ENCODE measurements at places on chromosomes 5 and 9.

- DNase-seq: peak; percentile 3
Measured at GRCh38 chr5:52760695-52761366, 26.9 kb upstream of the ITGA1 start.

GRCh38 chr5:17343675-17344074 is 126.2 kb downstream of the BASP1 start:
- DNase-seq: no peak

GRCh38 chr5:143679777-143680176 is 132.2 kb upstream of the HMHB1 start:
- DNase-seq: no peak

DNA sequence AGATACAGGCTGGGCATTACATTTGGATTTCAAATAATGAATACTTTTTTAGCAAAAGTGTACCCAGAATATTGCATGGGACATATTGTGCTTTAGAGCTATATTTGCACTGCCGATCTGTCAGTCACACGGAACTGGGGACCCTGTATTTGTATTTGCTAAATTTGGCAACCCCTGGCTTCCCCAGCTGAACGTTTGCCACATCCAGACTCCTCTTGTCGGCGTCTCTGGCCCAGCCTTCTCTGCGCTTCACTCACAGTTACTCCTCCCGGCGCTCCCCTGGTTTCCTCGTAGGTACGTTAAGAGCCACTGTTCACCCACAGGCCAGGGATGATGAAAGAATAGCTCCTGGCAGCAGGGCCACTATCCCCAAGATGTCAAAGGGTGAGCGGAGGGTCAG is 58.7 kb downstream of the NSUN2 start:
- DNase-seq: no peak

DNA sequence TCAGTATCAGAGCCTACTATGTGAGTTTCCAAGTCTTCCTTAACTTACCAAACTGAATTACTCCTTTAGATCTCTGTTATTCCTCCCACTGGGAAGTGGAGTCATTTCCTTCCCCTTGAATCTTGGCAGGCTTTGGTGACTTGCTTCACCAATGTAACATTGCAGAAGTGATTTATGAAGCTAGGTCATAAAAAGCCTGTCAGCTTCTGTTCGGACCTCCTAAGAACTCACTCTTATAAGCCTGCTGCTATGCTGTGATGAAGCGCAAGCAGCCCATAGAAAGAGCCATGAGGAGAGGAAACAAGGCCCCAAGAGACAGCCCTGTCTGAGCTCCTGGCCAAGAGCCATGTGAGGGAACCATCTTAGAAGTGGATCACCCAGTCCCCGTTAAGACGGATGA is 14.2 kb upstream of the FOXB2 start:
- DNase-seq: no peak

DNA sequence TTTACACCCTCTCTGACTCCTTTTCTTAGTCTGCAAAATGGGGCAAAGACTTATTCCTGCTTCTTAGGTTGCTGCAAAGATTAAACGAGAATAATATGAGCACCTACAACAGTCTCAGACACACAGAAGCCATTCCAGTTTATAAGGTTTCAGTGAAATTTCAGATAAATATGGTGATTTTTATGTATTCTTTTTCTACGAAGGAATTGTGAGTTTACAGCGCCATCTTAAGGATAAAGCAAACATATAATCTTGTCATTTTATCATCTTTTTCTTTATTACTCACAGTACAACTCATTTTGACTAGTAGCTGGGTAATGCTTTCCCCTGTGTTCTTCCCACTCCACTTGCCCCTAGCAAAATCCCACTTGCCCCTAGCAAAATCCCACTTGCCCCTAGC is 29.2 kb upstream of the SMC5 start:
- DNase-seq: no peak

GRCh38 chr5:178108966-178109365 is 4.4 kb upstream of the N4BP3 start:
- no peak for DNase-seq

- no peak for DNase-seq
Measured at GRCh38 chr9:98727428-98727827, 18.7 kb upstream of the GABBR2 start.

DNA sequence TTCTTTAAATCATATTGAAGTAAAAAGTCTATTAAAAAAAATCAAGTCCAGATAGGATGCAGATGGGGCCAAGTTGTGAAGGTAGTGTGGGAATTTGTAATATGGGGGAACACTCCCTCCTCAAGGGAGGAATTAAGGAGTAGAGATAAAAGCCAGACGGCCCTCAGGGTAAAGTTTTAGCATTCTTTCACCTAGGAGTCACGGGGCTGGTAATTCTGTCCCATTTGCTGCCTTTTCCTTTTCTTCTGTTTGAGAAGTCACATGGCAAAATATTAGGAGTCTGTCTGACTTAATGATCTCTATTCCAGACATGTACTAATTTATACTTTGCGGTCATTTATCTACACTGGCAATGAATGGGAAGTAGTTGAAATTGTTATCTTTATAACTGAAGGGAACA is 61.9 kb downstream of the SNX24 start:
- DNase-seq: no peak

- DNase-seq: no peak
Measured at GRCh38 chr9:38390851-38391250, 1.7 kb upstream of the ALDH1B1 start.

- DNase-seq: no peak
Measured at GRCh38 chr9:133285252-133285775, 10.3 kb upstream of the ABO start.

DNA sequence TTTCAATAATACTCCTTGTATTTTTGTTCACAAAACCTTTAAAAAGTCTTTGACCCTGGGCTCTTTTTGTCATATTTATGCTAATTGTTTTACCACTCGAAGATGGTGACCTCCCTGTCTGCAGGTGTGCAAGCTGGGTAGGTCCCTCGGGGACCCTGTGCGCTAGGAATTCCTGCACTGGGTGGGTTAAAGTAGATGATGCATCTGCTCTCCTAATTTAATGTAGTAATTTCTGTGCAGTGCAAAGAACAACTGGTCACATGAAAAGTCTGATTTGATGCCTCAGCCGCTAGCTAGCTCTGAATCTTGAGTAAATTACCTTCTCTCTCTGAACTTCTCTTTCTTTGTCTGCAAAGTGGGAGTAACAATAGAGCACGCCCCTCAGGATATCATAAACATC is 139.1 kb upstream of the OTULINL start:
- no peak for DNase-seq

DNA sequence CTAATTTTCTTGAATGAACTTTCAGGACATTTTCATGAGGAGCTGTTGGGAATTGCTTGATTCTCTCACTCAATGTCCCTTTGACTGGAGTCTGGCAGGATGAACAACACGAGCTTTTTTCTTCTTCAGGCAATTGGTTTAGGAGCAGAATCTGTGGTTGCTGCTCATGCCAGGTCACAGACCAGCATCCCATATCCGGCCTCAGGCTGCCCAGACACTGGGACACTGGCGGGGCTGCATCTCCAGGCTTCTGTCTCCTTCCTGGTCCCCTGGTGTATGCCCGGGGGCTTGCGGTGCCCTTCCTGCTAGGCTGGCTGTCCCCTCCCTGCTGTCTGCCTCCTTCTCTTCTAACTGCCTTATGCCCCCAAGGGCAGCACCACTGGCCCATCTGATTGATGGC is 311.5 kb upstream of the DAP start:
- DNase-seq: no peak

- DNase-seq: no peak
Measured at GRCh38 chr9:90921104-90921503, 119.5 kb downstream of the SYK start.

- DNase-seq: no peak
Measured at GRCh38 chr9:13146840-13147239, 132.7 kb downstream of the MPDZ start.

DNA sequence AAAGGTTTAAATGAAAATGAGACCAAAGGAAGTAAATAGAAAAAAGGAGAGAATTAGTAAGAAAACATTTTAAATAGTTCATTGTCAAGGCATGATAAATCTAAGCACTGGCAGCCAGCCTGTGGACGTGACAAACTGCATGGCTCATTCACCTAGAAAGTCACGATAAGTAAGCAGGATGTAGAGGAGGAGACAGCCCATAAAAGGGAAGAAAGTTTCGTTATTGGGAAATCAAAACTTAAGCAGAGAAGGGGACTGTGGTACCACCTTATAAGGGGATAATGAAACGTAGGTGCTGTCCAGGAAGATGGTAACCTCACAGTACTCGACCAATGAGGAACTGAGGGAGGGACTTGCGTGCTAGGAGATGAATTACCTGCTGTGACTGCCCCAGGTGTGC is 494.5 kb upstream of the GRAMD2B start:
- no peak for DNase-seq

DNA sequence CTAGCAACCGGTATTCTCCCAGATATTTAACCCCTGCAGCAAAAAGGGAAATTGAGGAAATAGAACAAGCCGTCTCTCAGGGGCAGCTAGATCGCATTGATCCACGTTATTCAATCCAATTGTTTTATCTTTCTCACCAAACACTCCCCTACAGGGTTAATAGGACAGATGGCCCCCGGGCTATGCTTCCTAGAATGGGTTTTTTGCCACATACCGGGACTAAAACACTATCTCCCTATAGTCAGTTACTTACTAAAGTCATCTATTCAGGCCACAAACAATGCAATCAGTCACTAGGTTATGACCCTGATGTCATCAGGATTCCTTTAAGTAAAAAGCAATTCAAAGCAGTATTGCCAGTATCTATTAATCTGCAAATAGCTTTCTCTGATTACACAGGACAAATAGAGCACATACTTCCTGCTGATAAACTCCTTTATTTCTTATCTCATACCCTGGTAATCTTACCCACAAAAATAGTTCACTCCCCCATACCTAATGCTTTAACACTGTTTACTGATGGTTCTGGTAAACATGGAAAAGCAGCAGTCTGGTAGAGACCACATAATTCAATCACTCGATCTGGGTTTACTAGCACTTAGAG is 159.0 kb downstream of the CPLANE1 start:
- no peak for DNase-seq
